SK-N-DZ (cell line): ENCODE measurements at places on chromosomes 7 and 10.

DNA sequence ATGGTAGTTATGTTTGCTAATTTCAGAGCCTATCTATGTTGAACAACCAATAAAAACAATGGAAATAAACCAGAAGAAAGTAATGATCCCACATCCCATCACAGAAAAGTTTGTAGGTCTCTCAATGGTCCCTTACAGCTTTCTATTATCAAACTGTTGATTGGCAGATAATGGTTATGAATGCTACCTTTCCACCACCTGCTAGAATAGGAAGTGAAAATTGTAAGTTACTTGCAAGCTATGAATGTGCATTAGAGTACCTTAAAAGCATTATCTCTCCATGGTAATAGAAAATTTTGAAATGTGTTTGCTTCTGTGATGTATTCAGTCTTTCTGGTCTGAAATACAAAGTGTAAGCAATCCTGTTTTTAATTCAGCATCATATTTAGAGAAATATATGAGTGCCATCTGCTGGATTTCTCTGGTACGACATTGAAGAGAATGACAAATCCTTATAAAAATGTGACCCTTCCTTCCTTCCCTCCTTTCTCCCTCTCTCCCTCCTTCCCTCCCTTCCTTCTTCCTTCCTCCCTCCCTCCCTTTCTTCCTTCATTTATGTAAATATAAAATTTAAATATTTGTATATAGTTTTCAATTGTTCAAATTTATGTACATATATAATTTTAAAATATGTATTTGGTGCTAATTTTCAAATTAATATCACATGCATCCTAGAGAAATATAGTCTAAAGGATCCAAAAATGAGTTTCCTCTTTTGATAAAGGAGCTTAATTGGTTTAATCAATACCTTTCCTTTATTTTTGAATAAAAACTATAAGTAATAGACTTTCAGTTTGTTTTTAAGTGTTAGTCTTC is 41.4 kb upstream of the PNLIPRP3 start:
- peak; percentile 57 for DNase-seq

- no peak for DNase-seq
Observed at GRCh38 chr7:39355664-39356063, 210.5 kb upstream of the YAE1 start.

DNA sequence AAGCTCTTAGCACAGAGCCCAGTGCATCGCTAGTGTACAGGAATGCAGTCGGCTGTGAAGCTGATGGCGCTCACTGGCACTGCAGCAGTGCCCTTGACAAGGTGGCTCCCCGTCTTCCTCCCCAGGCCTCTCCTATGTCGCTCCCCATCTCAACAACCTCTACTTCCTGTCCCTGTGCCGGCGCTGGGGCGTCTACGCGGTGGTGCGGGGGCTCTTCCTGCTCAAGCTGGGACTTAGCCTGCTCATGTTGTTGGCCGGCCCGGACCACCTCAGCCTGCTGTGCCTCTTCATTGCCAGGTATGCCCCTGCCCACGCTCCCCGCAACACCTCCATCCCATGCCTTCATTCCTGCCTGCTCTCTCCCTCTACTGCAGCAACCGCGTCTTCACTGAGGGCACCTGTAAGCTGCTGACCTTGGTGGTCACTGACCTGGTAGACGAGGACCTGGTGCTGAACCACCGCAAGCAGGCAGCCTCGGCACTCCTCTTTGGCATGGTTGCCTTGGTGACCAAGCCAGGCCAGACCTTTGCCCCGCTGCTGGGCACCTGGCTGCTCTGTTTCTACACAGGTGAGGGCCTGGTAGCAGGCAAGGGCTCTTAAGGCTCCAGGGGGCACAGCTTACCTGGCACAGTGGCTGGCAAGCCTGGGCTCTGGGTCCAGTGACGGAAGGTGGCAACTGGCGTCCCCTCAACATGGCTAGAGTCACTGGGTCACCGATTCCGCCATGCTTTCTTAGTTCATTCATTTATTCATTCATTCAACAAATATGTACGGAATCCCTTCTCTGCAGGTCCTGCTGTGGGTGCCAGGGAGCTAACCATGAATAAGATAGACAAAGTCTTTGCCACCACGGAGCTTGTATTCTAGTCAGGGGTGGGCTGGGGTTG is 22.3 kb upstream of the C10orf95 start:
- no peak for DNase-seq

GRCh38 chr10:60334991-60335390 is 54.7 kb downstream of the ANK3 start:
- no peak for DNase-seq

GRCh38 chr10:86285136-86285790 is 81.3 kb downstream of the GRID1 start:
- DNase-seq = no peak

- DNase-seq = no peak
Observed at GRCh38 chr10:87053111-87053510, 33.0 kb downstream of the FAM25A start.

DNA sequence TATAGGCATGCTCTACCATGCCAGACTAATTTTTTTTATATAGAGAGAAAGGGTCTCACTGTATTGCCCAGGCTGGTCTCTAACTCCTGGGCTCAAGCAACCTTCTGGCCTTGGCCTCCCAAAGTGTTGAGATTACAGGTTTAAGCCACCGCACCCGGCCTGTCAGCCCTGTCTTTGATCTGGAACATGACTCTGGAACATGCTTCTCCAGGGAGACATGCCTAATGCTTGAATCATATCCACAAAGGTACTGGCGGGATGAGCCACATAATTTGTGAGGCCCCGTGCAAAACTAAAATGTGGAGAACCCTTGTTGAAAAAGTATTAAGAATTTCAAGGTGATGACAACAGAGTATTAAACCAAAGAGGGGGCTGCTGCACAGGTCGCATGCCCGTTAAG is 282.8 kb downstream of the ARHGAP12 start:
- no peak for DNase-seq

GRCh38 chr7:130275826-130276297 is 9.2 kb downstream of the CPA2 start:
- DNase-seq = no peak

DNA sequence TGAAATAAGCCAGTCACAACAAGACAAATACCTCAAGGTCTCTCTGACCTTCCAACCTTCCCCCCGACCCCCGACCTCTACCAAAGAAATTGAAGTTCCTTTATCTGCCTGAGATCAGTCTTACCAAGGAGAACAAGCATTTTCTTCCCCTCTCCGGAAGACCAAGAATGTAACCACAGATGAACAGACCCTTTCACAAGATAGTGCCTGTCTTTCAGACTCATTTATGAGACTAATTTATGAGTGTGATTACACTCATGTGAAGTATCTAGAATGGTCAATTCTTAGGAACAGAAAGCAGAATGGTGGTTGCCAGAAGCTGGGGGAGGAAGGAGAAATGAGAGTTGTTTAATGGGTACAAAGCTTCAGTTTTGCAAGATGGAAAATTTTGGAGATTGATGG is 108.9 kb upstream of the MKLN1 start:
- DNase-seq = no peak

DNA sequence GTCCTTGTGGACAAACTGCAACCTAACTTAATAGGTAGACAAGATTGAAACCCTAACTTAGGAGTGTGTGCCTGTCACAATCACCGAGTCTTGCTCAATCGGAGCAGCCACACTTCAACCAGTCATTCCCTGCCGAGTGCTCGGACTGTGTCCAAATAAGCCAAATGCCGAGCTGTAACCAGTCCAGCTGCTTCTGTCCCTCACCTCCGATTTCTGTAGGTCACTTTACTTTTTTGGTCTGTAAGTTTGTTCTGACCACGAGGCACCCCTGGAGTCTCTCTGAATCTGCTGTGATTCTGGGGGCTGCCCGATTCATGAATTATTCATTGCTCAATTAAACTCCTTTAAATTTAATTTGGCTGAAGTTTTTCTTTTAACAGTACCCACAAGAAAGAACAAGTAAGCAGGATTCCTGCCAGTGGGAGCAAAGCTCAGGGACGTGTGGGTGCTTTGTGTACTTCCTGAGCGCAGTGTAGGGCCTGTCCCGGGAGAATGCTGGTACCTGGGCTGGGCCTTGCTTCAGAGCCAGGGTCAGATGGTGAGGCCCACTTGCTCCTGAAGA is 140.1 kb downstream of the ACTR3B start:
- DNase-seq = no peak

DNA sequence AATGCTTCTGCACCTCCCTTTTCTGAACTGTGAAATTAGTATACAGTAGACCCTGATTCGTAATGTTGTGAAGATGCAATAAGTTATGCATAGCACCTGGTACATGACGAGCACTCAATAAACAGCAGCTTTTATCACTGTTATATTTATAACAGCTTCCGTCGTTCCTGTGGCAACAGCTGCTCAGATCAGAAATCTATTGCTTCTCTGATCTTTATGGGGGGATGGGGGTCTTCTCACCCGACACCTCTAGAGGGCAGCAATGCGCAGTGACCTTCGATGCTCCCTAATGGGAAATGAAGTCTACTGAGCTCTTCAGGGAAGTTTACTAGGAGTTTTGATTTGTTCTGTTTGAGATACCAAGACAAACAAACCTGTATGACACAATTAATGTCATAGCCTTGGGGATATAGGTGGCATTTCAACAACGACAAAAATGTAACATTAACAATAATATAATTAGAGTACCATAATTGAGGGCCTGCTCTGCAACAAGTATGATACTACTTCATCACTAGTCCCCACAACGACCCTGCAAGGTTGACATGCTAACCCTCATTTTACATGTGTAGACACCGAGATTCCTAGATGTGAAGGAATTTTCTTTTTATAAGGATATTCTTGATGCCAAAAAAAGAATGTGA is 289.6 kb downstream of the SFMBT2 start:
- DNase-seq = peak; percentile 70

DNA sequence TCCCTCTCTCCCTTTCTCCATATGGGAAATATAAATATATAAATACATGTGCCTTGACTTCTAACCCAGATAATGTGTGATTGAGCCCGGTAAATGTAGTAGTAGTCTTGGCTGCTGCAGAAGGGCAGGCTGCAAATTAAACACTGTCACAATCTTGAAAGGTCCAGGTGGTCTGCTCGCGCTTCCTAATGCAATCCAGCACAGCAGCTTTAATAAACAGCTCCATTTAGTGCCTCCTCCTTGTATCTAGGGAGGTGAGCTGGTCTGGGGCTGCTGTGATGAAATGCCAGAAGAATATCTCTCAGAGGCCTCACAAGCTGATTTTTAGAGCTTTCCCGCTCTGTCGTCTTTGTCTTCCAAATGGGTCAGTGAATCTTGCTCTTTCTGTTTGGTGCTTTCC is 782 bp downstream of the POU6F2 start:
- peak; percentile 40 for DNase-seq

DNA sequence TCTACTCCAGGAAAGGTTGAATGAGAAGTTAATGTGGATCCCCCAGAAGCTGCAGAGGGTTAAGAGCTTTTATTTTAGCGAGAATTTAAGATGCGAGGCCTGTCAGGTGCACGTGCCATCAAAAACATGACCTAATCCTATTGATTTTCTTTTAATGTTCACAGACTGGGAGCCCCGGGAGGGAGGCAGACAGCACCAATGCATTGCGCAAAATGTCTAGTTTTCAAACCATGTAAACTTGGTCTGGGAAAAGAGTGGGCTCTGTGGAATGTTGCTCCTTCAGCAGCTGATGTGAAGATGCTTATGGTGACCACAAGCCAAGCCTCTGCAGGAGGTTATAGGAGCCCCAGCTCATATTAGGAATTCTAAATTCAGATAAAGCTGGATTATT is 172.0 kb upstream of the ITGB1 start:
- DNase-seq = no peak

DNA sequence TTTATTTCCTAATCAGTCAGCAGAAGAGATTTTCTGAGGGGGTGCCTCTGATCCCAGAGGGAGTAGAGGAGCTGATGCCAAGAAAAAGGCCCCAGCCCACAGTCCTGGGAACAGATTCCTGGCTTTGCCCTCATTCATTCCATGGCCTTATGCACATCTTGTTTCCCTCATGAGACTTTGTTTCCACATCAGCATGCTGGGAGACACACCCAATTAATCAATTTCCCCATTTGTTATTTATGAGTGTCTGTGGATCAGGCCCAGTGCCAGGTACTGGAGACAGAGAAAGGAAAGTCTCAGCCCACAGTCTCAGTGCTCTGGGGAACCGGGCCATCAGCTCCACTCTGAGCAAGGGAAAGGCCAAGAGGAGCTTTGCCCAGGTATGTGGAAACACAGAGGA is 496.2 kb upstream of the ZMIZ1 start:
- no peak for DNase-seq

- DNase-seq = no peak
Observed at GRCh38 chr10:62381385-62382102, 7.4 kb downstream of the ZNF365 start.
